Activated CD4-positive, CD25-positive, alpha-beta regulatory T cell treated with anti-CD3 and anti-CD28 coated beads, Interleukin-2, amount 50 U/mL, for 24 hours (primary cell): ENCODE measurements at places on chromosomes 13 and 19.
A peak's percentile ranks its signal among the peaks of the same experiment; 100 is the strongest.

- ATAC-seq, result no peak
Measured at GRCh38 chr19:4109626-4109945, 14.3 kb downstream of the MAP2K2 start.

DNA sequence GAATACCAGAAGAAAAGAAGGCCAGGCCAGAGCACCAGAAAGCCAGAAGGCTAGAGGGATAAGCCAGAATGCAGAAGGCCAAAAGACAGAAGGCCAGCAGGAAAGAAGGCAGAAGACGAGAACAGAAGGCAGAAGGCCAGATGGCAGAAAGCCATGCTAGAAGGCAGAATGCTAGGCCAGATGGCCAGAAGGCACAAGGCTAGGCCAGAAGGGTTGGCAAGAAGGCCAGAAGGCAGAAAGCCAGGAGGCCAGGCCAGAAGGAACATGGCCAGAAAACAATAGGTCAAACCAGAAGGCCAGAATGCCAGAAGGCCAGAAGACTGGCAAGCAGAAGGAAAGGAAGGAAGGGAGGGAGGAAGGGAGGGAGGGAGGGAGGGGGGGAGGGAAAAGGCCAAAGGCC is 188.8 kb downstream of the TUBA3C start:
- ATAC-seq, result no peak

- no peak for ATAC-seq
Measured at GRCh38 chr13:83825676-83826075, 56.6 kb downstream of the SLITRK1 start.

DNA sequence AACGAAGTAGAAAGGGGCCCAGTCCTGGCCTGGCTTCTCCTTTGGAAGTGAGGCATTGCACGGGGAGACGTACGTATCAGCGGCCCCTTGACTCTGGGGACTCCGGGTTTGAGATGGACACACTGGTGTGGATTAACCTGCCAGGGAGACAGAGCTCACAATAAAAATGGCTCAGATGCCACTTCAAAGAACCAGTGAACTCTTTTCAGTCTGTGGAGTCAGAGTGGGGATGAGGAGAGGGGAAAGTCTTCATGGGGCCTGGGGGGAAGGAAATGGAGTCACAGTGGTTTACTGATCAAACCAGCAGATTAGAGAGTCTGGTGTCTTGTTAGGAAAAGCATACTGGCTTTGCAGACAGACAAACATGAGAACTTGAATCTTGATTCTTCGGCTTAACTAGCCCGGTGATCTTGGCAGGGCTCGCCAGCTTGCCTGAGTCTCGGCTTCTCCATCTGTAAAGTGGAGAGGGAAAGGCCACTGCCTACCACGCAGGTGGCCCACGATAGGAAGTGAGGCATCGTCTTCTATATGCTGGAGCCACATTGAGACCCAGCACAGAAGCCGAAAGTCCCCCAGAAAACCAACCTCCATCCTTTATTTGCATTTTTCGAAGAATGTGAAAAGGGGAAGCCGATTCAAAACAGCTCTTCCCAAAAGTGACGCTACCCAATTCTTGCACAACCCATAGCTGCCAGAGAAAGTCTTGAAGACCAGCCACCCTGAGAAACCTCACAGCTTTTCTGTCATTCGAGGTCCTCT is at the start of gene FFAR1:
Gene FFAR1 (plus strand): TSS at position 732 of the 759 bp plus-strand sequence. CDS start 3,650 bp downstream, outside the sequence.
- peak; percentile 62 for ATAC-seq

DNA sequence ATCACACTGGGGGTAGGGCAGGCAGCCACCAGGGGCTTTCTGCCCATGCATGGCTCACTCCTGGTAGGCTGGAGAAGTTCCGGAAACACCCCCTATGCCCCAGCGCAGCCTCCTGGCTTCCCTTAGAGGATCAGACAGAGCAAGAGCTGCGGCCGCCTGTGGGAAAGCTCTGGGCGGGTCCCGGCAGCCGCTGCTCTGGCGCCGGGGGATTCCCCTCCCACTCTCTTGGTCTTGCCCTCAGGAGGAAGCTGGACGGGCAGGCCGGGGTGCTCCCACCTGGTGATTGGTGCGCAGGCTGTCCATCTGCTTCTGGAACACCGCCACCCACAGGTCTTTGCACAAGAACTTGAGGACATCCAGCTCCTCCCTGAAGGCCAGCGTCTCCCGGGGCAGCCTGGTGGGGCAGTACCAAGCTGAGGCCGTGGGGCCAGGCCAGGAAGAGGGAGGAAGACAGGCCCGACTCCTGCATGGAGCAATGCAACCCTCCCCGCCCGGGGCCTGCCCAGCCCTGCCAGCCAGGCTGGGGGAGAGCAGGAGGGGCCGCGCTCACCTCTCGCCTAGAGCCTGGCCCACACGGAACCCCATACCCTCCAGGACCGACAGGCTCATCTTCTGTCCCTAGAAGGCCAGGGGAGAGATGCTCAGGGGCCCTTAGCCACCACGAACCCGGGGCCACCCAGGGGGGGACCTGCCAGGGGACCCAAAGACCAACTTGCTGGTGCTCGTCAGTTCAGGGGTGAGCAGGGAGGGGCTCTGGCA is 4.0 kb upstream of the NKPD1 start:
- peak; percentile 89 for ATAC-seq

GRCh38 chr13:75294110-75294509 is 187.9 kb downstream of the TBC1D4 start:
- ATAC-seq, result peak; percentile 69

- no peak for ATAC-seq
Measured at GRCh38 chr13:110323172-110323891, 16.2 kb downstream of the COL4A2 start.

DNA sequence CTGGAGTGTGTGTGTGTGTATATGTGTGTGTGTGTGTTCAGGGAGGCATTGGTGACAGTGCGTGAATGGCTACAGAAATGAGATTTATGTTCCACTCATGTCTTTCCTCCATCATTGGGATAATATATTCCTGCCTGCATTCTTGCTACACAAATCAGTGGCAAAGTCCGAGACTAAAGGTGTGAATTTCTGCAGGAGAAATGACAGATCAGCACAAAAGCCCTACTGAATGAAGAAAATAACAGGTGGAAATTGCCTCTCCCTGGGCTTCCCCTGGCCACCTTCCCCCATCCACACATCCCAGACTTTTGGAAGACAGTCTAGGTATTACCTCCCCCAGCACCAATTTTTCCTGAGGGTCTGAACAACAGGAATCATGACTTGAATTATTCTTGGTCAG is 10.1 kb downstream of the SIGLEC6 start:
- no peak for ATAC-seq

DNA sequence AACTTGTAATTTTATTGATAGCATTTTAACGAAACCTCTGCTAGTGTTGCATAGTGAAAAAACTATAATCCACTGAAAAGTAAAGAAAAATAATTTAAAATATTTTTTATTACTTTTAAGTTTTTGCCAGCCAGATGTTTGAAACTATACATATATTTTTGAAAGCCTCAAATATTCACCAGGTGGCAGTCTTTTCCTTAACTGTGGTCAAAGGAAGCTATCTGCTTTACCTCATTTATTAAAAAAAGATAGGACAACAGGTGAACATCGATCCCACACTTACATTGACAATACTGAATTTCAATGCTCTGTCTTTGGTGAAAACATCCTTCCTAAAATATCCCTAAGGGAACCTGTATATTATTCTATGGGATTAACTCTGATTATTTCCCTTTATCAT is 100.5 kb downstream of the TRPC4 start:
- ATAC-seq, result no peak

DNA sequence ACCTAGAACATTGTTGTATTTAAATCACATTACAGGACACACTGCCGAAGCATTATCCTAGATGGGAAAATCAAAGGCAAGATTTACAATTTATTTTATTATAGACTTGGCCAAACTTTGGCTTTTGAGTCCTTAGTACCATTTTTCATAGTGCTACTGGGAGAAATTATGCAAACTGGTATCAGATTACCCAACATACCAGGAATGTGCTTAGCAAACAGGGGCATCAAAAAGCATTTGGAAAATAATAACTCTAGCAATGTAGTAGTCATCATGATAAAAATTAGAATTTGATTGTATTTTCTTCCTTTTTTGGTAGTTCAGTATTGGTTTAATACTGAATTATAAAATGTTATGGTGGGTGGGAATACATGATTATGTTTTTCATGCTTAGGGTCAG is 34.0 kb downstream of the GPC6 start:
- no peak for ATAC-seq

DNA sequence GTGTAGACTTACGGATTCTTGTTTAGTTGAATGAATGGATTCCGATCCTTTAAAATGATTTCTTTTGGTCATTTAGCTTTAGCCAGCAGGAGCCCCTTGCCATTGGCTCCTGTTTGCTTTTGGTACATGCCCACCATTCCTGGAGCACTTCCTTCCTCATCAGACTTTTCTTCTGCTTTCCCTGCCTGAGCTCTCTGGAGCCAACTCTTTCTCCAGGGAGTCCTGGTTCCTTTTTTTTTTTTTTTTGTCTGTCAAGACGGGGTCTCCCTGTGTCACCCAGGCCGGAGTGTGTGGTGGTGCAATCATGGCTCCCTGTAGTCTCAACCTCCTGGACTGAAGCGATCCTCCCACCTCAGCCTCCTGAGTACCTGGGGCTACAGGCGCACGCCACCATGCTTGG is 37.8 kb downstream of the SMARCA4 start:
- no peak for ATAC-seq

- peak; percentile 70 for ATAC-seq
Measured at GRCh38 chr19:11496391-11497163, 9.1 kb downstream of the ZNF653 start.

DNA sequence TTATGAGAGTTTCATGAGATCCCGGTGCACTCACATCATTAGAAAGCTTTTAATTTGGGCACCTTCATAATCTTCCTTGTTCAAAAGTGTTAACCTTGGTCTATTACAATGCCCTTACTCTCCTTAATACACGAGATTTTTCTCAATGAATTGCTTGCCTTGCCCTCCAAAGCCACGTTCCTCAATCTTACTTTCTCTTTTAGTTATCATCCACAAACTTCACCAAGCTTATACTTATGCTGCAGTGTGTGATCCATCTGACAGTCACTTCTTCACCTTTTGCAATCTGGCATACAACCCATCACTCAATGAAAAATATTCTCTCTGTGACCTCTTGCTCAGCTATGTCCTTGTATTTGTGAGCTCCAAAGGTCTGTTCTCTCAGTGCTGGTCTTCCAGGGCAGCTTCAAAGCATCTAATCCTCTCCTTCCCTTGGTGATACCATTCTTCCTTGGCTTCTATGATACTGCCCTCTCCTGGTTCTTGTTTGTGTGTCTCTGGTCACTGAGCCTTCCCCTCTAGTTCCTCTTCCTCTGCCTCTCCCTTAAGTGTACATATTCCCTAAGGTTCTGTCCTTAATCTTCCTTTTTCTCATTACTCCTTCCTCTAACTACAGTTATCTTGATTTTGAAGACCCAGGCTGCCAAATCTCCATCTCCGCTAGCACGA is 202.2 kb upstream of the STARD13 start:
- no peak for ATAC-seq

DNA sequence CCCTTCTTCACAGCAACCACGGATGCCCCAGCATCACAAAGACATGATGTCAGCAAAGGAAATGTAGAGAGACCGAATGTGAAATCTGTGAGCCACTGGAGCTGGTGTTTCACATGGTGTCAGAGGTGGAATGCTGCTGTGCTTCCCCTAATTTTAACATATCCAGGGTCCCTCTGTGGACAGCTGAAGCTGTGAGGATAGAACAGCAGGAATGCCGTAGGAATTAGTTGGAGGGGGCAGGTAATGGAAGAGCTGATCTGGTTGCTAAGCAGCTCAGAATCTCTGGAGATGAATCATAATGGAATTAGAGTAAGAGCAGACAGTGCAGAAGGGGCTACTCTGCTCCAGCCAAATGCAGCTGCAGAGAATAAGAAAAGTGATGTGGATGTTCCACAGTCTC is 68.9 kb upstream of the ZNF835 start:
- ATAC-seq, result no peak

- ATAC-seq, result no peak
Measured at GRCh38 chr13:35349052-35349451, 127.4 kb downstream of the MAB21L1 start.

DNA sequence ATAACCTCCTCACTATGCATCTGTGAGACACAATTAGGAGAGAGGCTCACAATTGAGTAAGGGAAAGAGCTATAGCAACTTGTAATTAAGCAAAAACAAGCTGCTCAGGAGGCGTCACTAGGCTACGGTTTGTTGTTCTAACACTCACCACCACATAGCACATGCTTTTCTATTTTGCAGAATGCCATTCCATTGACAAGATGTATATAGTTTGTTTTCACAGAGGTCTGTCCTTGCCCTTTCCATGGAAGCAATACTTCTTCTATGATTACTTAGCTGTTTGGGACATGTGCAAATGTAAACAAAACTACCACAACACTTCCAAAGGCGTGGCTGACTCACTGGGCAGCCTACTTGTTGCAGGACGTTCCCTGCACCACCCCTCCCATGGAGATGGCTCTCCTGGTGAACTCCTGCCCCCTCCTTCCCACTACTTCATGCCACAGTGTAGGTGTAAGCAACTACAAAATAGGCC is 33.9 kb upstream of the FAM216B start:
- no peak for ATAC-seq

DNA sequence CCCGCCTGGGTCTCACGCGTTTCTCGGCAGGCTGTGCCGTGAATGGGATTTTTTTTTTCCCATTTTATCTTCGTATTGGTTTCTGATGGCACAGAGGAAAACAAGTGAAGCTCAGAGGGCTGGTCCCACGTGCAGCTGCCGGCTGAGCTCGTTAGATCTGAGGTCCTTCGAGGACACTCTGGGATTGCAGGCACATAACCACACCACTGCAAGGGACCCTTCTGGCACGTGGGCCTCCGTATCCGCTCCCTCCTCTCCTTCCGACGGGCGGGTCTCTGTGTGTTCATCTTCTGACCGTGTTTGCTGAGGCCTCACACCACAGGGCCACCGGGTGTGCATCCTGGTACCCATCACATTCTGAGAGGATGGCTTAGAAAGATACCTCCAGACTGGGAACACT is 16.6 kb downstream of the CFD start:
- no peak for ATAC-seq

- peak; percentile 12 for ATAC-seq
Measured at GRCh38 chr19:13906521-13906904, 512 bp downstream of the CC2D1A start.

DNA sequence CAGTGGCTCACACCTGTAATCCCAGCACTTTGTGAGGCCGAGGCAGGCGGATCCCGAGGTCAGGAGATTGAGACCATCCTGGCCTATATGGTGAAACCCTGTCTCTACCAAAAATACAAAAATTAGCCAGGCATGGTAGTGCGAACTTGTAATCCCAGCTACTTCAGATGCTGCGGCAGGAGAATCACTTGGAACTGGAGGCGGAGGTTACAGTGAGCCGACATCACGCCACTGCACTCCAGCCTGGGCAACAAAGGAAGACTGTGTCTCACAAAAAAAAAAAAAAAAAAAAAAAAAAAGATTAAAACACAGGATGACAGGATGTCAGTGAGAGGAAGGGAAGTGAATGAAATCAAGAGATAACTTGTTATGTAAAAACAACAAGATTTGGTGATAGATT is 1158.5 kb downstream of the PCDH9 start:
- no peak for ATAC-seq

- ATAC-seq, result no peak
Measured at GRCh38 chr13:92491839-92492238, 734.8 kb upstream of the GPC6 start.

DNA sequence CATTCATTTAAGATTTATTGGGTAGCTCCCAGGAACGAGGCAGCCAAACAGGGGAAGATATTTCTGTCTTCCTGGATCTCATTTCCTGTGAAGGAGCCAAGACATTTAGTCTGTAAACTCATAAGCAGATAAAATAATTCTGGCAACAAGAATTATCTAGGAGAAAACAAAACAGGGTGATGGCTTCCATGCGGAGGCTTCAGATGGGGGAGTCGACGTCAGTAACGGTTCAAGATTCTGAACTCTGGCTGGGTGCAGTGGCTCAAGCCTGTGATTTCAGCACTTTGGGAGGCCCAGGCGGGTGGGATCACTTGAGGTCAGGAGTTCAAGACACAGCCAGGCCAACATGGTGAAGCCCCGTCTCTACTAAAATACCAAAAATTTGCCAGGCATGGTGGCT is 1.3 kb downstream of the GNA15 start:
- ATAC-seq, result no peak
